Activated CD8-positive, alpha-beta memory T cell treated with anti-CD3 and anti-CD28 coated beads for 36 hours (primary cell): ENCODE measurements at places on chromosomes 3 and 15. TPM values are rescaled to one million over a fixed set of nuclear protein-coding genes. Genes with fewer than 3 reads are reported as not detected.

Gene USP19
- 57.9 TPM for total RNA-seq

Gene CGGBP1
- 81.1 TPM for total RNA-seq

Gene IFT122
- total RNA-seq: 19.2 TPM

Gene CCDC39
- not detected for total RNA-seq

Gene PLD1
- total RNA-seq: 0.80 TPM
